ENCODE measurements at places on chromosomes 6 and 20.

- DNase-seq, result no peak
Observed at GRCh38 chr6:130771741-130772140, 55.5 kb upstream of the SMLR1 start.

- DNase-seq, result peak; percentile 7
Observed at GRCh38 chr20:40741507-40742106, 52.6 kb upstream of the MAFB start.

- DNase-seq, result no peak
Observed at GRCh38 chr6:130708338-130708737, 118.9 kb upstream of the SMLR1 start.

DNA sequence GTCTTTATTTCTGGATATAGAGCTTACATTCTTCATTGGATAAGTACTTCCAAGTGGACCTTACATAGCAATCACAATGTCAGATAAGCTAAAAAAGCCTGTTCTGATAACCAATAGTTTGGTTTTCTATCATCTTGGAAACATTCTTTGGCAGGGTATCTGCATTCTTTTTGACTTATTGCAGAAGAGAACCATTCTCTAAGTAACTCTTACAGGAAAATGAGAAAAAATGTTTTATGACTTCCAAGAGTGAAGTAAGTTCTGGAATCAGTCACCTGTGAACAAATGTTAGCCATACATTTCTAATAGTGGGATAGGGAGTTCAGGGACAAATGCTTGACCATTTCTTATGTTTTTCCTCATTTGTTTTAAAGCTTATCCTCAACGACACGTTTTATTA, 564.0 kb downstream of the CD109 start:
- no peak for DNase-seq

DNA sequence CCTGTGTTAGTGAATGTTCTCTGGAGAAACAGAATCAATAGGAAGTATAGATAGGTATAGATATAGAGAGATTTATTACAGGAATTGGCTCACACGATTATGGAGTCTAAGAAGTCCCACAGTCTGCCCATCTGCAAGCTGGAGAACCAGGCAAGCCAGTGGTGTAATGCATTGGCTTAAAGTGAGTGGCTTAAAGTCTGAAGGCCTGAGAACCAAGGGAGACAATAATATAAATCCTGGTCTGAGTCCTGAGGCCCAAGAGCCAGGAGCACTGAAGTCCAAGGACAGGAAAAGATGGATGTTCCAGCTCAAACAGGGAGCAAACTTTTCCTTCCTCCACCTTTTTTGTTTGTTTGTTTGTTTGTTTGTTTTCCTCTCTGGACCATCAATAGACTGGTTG, 131.2 kb upstream of the LRFN2 start:
- no peak for DNase-seq

- DNase-seq, result no peak
Observed at GRCh38 chr6:48733581-48733980, 622.6 kb upstream of the PTCHD4 start.

All from stimulated activated CD4-positive, alpha-beta T cell treated with anti-CD3 and anti-CD28 coated beads, Interleukin-12 subunit alpha, Interleukin-12 subunit beta, amount 100 ng/mL, for 4 hours (primary cell).